ENCODE measurements at places on chromosomes 5 and 9.

- peak; percentile 90 for DNase-seq
These were observed at the start of gene OTULIN for GRCh38 chr5:14664270-14665100. Gene OTULIN, plus strand, starts transcription at chr5:14664718. Its CDS starts 108 bp downstream, at chr5:14664826.

GRCh38 chr5:87015901-87016300, 251.8 kb upstream of the RASA1 start:
- no peak for DNase-seq

- DNase-seq = no peak
These were observed 204.1 kb downstream of the CDH12 start for GRCh38 chr5:22649074-22649473.

GRCh38 chr9:132646726-132647125, 23.1 kb downstream of the DDX31 start:
- peak; percentile 13 for DNase-seq

GRCh38 chr9:16358751-16359150, 511.7 kb downstream of the BNC2 start:
- DNase-seq = no peak

- no peak for DNase-seq
These were observed 33.0 kb downstream of the EGFLAM start for GRCh38 chr5:38291355-38291754.

GRCh38 chr5:91361790-91362189, 21.3 kb downstream of the ARRDC3 start:
- no peak for DNase-seq

DNA sequence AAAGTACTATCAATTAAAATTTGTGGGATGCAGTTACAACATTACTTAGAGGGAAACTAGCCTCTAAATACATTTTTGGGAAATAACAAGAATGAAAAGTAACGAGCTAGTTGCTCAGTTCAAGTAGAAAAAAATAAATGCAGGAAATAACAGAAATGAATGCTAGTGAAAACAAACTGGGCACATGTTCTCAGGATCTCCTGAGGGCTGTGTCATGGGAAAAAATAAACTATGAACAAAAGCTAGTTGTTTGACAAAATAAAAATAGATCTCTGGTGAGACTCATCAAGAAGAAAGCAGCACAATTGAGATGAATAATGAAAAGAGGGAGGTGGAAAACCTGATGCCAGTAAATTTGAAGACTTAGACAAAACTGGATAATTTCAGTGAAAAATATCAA, 16.3 kb downstream of the IDNK start:
- DNase-seq = no peak
